ENCODE measurements at places on chromosomes 11 and 22. TPM values are rescaled to one million over a fixed set of nuclear protein-coding genes. Genes with fewer than 3 reads are reported as not detected.

MIAT gene
- total RNA-seq: 6.8 TPM

DBX1 gene
- total RNA-seq: not detected

KLHDC7B gene
- total RNA-seq: 1.4 TPM

GNG3 gene
- total RNA-seq: 0.45 TPM

NPTXR gene
- 116 TPM for total RNA-seq
